Posterior vena cava (tissue), 2 donors: ENCODE measurements at places on chromosomes 16 and 17. TPM values are rescaled to one million over a fixed set of nuclear protein-coding genes. Genes with fewer than 3 reads are reported as not detected.
A peak's percentile ranks its signal among the peaks of the same experiment; 100 is the strongest.

DNA sequence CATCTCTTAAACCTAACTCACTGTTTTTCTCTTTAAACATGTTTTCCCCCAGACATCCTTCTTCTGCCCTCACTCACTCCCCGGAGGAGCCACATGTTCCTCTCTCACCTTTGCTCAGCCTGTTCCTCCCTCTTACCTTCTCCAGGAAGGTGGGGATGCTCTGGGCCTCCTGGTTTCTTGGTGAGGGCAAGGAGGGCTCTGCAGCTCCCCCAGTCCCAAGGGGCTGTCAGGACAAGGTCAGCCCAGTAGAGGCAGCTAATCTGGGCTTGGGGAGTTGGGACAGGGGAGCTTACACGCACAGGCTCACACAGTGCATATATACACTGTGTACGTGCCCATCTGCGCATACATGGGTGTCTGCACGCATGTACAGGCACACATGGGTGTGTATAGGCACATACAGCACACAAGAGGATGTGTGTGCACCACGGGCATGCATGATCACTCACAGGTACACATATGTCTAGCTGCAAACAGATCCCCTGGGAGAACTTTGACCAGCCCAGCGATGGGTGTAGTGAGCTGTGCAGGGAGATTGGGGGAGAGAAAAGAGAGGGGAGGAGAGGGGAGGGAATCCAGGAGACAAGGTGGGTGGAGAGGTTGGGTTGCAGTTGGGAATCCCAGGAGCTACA is 28.6 kb upstream of the SPNS3 start:
- DNase-seq: no peak

DNA sequence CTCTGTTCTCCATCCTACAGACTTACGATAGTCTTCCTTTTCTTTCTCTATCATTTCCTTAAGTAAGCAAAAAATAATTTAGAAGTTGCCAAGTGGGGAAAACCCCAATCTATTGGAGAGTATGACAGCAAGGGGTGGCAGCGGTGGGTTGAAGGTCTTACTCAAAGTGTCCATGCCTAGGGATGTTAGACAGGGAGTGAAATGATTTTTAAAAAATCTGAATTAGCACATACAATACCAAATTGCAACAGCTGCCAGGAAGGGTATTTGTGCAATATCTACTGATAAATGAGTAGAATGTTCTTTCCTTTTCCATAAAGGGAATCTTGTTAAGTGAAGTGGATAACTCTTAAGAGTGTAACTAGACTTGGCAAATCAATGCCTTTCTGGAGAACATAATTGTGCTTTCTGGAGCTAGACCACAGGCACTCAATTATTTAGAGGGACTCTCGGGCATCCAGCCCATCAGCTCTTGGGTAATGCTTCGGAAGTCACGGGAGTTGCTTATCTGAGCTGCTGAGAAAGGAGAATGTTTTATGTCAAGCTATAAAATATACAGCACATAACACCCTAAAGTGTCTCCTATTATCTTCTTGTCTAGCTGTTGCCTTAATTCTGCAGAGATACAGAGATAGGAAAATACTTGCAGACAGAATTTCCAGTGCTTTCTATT is 151.5 kb downstream of the KCNJ2 start:
- DNase-seq: no peak

DNA sequence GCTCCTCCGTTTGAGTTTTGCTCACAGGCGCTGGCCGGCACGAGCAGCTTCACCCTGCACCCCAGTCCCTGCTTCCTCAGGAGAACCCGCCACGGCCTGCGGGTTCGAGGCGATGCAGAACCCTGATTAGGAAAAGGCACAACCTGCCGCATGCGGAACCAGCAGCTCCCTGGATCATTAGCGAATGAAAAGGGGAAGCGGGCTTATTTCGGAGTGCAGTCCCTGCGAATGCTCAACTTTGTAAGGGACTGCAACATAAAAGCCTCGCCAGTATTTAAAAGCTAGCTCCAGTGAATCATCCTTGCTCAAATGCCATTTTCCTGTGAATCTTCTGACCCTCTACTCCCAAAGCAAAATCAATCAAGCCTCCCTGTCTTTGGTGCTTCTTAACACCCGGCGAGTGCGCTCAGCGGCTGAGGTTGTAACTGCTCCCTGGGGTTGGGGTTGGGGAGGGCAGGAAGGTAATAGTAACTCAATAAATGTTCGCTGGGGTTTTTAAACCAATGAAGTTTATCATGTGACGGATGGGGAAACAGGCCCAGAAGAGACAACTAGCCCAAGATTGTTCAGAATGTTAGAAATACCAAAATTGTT is 678 bp upstream of the AKAP10 start:
- DNase-seq: no peak

GRCh38 chr16:50437769-50438437 is 69.1 kb upstream of the BRD7 start:
- peak; percentile 67 for DNase-seq

DNA sequence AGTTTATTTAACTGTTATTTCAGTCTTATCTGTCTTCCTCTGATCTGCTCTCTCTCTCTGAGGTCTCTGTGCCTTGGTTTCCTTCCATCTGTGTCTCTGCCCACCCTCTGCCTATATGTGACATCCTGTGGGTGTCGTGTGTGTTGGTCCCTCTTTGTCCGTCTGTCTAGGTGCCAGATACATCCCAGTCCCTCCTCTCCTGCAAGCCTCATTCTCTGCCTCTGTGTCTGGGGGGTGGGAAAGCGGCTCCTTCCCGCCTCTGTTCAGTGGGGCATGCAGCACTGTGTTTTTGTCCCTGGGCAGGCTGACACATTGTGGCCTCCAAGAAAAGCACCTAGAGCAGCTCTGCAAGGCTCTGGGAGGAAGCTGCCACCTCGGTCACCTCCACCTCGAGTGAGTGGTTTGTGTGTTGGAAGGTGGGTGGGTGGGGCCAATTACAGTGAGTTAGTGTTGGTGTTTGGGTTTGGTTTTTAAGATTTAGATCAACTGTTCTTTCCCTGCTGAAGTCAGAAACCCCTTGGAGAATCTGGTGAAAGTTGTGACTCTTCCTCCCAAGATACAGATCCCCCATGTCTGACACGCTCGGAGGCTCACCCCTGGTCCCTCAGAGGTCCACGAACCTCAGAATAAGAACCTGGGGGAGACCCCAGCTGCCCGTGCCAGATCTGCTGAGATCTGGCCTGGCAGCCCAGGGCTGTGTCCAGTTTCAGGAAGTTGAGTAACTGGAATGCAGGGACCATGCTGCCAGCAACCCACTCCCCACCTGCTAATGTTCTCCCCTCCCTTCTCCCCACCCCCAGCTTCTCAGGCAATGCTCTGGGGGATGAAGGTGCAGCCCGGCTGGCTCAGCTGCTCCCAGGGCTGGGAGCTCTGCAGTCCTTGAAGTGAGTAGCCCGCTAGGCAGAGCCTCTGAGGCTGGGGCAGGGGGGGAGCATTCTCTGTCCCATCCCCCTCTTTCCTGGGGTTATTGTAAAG is 50.9 kb upstream of the CPNE2 start:
- DNase-seq: no peak

DNA sequence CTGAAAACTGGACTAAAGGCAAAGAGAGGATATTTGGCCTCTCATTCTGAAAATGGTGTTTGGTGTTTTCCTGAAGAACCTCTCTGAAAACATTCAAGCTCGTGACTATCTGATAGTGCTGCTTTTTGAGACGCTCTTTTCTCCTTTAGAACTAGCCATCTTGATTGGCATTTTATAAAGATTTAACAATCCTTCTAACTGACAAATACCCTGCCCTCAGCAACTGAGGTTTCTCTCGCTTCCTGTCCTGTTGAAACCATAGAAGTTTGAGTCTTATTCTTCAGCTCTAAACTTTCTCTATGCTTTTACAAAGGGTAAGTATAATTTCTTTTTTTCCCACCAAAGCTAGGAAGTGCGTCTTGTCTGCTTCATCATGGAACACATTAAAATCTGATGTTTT is 13.3 kb downstream of the CNEP1R1 start:
- no peak for DNase-seq

DNA sequence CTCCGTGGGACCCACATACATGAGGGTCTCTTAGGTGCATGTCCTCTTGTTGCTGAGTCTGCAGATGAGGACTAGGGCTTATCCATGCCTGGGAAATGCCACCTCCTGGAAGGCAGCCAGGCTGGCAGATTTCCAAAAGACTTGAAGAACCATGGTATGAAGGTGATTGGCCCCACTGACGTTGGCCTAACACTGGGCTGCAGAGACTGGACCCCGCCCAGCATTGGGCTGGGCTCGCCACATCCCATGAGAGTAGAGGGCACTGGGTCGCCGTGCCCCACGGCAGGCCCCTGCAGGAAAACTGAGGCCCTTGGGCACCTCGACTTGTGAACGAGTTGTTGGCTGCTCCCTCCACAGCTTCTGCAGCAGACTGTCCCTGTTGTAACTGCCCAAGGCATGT is 38.2 kb upstream of the IL21R start:
- no peak for DNase-seq

DNA sequence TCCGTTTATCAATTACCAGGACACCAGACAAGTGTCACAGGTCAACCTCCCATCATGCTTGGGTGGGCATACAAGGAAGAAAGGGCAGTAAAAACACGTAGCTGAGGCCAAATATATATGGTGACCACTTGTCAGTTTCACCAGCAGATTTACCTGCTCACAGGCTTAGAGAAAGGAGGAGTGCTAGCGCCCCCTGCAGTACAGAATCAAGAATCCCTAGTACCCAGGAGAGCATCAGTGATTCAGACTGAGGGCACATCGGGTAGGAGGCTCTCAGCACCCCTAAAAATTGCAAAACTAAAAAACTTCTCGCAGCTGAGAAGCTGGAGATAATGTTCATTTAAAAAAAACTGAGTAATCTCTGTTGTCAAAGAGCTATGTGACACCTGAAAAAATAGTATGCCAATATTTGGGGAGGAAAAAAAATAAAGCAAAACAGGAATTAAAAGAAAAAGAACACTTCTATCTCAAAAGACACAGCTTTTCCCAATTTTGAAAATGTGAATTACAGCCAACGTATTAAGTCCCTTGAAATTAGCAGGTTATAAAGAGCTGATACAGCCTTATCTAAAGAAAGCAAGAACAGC is 21.2 kb upstream of the MON1B start:
- no peak for DNase-seq

GRCh38 chr17:13594310-13594709 is 7.4 kb downstream of the HS3ST3A1 start:
- no peak for DNase-seq

DNA sequence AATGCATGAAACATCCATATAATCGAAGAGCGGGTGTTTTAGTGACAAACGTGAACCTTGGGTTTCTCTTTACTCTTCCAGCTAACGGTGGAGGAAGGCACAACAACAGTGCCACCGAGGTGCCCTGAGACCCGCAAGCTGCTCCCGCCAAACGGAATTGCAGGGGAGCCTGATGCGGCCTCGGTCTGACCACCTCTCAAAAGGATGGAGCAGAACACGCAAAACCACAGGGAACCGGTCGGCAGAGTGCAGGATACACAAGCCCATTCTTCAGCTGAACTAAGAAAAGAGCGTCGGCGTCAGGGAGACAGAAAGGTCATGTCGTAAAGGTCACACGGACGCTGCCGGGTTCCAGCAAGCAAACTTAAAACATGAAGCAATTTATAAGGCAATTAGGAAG is 109.5 kb upstream of the ZNF750 start:
- peak; percentile 48 for DNase-seq

DNA sequence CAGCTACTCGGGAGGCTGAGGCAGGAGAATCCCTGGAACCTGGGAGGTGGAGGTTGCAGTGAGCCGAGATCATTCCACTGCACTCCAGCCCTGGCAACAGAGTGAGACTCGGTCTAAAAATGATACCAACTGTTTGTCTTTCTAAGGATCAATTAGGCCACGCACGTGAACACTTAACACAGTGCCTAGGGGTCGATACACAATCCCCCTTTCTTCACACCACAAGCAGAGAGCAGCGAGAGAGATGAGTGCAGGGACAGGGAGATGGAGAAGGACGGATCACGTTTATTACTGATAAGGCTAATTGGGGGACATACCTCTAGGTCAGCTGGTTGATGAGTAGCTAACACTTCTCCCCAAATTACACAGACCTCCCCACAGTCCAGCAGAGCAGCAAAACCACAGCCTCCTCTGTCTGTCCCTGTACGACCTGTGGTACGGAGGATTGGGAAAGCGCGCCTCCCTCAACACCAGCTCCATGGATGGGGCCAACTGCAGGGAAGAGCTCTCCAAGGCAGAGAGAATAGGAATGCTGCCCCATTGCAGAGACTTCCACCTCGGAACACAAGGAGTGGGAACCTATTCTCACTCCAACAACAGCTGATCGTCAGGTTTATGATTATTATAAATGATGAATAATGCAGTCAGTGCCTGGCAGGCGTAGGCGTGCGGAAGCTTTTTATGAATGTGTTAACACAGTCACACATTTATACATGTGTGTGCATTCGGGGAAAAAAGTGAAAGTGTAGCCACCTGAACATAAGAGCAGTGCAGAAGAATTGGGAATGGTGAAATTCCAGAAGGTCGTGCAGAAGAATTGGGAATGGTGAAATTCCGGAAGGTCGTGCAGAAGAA is 155.1 kb downstream of the C16orf95 start:
- DNase-seq: peak; percentile 19

DNA sequence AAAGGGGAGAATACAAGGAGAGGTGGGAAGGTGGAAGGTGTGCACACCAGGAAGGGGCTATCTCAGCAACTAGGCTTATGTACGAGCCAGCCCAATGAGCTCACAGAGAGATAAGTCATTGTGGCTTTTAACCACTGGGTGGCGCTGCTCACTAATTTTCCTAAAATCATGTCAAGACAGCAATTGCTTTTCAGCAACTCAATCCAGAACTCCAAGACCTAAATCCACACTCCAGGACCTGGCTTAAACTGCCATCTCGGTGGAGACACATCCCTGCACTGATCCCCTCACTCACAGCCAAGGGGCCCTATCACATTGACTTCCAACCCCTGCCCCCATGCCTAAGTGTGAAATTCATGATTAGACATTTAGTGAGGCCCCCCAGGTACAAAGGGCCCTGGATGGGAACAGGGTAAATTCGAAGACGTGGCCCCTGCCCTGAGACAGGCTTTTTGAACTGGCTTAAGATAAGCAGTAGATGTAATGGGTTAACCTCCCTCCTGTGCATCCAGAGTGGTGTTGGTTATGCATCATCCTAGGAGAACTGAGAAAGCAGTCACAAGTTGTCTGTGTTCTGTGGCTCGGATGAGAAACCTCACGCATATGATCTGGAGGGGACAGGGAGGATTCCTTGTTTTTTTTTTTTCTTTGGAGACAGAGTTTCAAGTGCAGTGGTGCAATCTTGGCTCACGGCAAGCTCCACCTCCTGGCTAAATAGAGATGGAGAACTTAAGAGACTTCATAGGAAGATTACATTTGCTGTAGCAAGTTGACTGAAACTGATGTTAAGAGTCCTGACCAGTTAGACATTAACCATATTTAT is 11.5 kb downstream of the CCL16 start:
- no peak for DNase-seq

DNA sequence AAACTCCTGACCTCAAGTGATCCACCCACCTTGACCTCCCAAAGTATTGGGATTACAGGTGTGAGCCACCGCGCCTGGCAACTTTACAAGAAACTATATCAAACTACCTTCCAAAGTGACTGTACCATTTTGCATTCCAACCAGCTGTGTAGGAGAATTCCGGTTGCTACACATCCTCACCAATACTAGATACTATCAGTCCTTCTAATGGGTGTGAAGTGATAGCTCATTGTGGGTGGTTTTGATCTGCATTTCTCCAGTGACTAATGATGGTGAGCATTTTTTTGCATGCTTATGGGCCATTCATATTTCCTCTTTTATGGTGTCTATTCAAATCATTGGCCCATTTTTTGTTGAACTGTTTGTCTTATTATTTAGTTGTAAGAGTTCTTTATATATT is 37.7 kb downstream of the SCNN1B start:
- no peak for DNase-seq

- DNase-seq: no peak
Observed at GRCh38 chr17:74380086-74380958, 13.0 kb downstream of the GPR142 start.

Gene P2RX5
- total RNA-seq: 0.93 TPM

Gene TP53TG3F
- total RNA-seq: not detected

Gene NKIRAS2
- 28.3 TPM for total RNA-seq

Gene MPHOSPH6
- total RNA-seq: 17.4 TPM

Gene PDILT
- total RNA-seq: not detected
